Amygdala (tissue), 56 donors: ENCODE measurements at places on chromosomes 13 and 19.

DNA sequence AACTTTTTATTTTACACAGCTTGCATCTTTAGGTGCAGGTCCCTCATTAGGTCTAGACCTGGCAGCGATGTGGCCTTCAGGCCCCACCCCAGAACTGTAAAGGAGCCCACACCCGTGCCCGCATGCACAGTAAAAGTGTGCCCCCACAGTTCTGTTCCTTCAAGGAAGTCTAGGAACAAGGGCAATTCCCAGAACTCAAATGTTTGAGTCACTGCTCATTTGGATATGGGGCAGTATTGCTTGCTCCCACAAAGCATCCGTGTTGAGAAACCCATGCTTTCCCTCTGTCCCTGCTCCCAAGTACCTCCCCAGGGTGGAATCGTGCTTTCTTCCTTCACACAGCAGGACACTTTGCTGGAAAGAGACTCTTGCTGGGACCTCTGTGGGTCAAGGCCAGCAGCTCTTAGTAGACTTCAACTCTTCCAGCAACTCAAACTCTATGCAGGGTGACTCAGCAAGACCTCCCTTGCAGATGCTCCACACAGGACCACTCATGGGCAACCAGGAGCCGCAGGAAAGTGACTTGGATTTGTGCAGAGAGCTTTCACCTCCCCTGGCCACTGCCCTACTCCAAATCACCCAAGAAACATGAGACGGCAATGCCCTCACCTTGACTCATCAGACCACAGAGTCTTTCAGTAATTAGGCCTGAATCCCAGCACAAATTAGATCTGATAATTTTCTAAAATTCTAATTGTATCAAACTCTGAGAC lies 12.3 kb downstream of the SLC7A1 start:
- no peak for DNase-seq

DNA sequence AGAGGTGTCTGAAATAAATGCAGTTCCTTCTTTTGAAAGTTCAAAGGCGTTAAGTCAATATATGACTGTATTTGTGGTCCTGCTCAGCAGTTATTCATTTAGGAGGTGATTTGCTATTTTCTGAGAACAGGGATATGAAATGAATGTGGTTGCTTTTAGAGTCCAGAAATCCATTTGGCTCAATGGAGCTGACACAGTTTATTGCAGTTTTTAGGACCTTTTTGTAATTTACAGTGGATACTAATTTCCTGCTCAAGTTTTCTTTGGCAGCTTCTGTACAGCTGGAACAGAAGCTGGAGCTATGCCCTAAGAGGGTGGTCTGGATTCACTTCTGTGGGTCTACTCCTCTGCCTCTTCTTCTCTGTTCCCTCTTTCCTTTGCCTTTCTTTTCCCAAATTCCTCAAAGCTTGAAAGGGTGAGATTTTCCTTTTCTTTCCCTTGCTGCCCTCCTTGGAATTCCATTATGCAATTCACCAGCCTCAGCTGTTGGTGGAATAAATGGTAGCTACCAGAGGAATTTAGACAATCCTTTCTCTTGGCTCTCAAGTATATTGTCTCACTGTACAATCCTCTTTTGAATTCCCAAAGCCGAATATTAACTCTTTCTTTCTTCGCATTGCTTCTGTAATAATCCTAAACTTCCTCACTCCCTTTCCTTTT lies 39.9 kb downstream of the ITGBL1 start:
- no peak for DNase-seq

DNA sequence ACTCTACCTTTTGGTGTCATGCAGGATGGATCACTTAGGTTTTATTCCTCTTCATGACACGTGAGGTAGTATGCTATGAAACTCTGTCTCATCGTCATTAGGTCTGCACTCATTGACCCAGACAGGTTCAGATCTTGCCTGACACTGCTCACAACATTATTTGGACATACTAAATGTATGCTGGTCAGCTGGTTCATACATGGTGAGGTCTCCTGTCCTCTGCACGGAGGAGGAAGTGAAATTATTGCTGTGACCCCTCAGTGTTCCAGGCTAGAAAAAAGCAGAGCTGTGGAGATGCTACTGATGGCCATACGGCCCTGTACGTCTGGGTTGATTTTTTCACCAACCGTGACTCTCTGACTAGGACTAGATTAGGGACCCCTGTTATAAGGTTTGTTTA lies 35.8 kb downstream of the LATS2 start:
- DNase-seq, result no peak

DNA sequence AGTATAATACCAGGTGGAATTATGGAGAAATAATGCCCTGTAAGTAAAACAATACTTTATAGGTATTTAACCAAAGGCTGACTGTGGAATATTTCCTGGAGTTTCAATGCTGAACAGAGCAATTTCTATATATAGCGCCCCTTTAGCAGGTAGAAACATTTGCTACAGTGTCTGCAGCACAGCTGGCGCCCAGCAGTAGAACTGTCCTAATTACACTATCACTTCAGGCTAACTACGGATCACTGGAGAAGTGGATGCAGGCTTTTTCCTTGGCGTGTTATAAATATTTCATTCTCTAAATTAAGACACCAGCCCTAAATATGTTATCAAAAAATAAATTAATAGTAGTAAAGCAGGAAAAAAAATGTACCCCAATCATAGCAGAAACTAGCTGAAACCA lies 3.1 kb downstream of the SHISA2 start:
- DNase-seq, result no peak

DNA sequence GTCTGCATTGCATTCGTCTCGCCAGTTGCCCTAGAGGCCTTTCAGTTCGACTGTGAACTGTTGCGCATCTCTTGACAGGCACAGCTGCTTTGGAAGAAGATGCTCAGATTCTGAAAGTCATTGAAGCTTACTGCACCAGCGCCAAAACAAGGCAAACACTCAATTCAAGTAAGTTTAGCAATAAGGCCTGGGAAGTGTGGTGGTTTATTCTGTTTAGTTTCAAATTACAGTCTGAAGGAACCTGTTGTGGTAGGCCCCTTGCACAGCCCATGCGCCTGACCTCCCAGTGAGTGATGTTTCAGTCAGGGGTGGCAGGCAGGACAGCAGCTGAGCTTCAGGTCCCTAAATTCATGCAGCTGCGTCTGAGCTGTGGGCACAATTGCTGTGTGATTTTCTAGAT lies 32.2 kb upstream of the TEX29 start:
- DNase-seq, result no peak

DNA sequence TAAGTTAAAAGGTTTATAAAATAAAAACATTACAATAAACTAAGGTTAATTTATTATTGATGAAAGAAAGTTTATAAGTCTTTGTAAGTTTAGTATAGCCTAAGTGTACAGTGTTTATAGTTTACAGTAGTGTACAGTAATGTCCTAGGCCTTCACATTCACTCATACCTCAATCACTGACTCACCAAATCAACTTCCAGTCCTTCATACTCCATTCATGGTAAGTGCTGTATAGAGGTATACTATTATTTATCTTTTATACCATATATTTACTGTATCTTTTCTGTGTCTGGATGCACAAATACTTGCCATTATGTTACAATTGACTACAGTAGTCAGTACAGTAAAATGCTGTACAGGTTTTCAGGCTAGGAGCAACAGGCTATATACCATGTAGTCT lies 490.0 kb downstream of the GPC6 start:
- no peak for DNase-seq

GRCh38 chr19:48591021-48591420 lies 15.5 kb upstream of the SPACA4 start:
- DNase-seq, result no peak

- no peak for DNase-seq
These were observed 413.5 kb upstream of the HTR2A start for GRCh38 chr13:47310401-47310800.

DNA sequence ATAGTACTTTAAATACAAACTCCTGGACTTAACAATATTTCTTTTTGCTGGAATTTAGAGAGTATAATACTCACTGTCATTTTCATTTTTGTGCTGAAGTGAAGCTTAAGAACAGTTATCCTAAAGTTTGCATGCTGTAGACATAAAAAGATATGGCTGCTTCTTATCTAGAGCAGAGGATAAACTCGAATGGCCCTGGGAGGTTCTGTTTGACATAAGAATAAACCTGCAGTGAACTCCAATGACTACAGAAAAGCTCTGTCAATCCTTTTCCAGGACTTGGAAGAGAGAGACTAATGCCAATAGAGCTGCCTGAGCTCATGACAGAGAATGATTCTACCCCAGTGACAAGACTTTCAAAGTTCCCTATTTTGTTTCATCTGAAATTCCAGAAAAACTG lies 1017.8 kb upstream of the MIR17HG start:
- no peak for DNase-seq

- DNase-seq, result peak; percentile 58
These were observed 15.1 kb downstream of the CC2D1A start for GRCh38 chr19:13920940-13921747.

GRCh38 chr13:67238277-67238859 lies 8.2 kb upstream of the PCDH9 start:
- DNase-seq, result no peak

GRCh38 chr19:41430922-41431321 lies 3.7 kb upstream of the B3GNT8 start:
- no peak for DNase-seq

GRCh38 chr13:73220966-73221720 lies 162.3 kb downstream of the KLF5 start:
- no peak for DNase-seq

DNA sequence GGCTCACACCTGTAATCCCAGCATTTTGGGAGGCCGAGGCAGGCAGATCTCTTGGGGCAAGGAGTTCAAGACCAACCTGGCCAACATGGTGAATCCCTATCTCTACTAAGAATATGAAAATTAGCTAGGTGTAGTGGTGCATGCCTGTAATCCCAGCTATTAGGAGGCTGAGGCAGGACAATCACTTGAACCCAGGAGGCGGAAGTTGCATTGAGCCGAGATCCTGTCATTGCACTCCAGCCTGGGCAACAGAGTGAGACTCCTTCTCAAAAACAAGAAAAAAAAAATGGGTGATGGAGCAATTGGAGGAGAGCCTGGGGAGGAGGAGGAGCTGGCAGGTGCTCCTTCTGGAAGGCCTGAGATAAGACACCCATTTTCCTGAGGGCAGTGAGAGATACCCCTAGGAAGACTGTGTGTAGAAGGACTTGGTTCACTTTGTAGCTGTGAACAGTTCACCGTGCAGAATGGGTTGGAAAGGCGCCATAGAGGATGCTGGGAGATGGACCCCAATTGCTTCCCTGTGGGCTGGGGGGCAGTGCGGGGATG lies 8.7 kb upstream of the CARM1 start:
- DNase-seq, result no peak

DNA sequence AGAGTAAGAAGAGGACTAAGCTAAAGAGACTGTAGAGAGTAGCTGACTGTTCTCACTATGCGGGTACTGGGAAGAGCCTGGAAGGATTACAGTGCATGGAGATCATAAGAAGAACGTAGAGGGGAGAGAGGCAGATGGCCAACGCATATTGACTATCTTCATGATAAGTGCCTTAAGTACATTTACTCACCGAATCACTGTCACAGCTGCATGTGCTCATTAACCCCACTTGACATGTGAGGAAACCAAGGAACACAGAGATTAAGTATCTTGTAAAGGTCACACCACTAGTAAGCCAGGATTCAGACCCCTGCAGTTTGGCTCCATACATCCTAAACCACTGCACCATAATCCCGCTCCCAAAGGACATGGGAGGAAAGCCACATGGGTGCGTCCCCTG lies 34.1 kb downstream of the SMAD9 start:
- DNase-seq, result no peak

DNA sequence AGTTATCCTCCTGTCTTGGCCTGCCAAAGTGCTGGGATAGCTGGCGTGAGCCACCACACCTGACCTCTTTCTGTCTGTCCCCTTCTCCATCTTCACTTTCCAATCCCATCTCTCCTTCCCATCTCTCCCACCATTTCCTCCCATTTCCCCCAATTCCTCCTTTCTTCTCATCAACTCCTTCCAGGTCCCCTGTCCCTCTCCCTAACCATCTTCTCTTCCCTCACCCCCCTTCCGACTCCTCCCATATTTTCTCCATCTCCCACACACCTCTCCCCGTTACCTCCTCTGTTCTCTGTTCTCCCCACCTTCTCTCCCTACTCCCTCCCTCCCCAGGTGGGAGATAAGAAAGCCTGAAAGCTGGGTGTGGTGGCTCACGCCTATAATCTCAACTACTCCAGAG lies 40.6 kb downstream of the KEAP1 start:
- no peak for DNase-seq

DNA sequence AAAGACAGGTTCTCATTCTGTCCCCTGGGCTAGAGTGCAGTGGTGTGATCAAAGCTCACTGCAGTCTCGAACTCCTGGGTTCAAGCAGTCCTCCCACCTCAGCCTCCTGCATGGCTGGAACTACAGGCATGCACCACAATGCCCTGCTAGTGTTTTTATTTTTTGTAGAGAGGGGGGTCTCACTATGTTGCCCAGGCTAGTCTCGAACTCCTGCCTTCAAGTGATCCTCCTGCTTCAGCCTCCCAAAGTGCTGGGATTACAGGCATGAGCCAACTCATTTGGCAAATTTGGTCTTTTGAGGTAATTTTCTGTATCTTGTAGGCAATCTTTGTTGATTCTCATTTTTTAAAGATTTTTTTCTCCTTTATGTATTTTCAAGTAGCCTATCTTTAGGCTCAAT lies 205.7 kb downstream of the ZIC5 start:
- DNase-seq, result no peak

GRCh38 chr19:35352448-35353304 lies 5.0 kb downstream of the FFAR1 start:
- peak; percentile 62 for DNase-seq

DNA sequence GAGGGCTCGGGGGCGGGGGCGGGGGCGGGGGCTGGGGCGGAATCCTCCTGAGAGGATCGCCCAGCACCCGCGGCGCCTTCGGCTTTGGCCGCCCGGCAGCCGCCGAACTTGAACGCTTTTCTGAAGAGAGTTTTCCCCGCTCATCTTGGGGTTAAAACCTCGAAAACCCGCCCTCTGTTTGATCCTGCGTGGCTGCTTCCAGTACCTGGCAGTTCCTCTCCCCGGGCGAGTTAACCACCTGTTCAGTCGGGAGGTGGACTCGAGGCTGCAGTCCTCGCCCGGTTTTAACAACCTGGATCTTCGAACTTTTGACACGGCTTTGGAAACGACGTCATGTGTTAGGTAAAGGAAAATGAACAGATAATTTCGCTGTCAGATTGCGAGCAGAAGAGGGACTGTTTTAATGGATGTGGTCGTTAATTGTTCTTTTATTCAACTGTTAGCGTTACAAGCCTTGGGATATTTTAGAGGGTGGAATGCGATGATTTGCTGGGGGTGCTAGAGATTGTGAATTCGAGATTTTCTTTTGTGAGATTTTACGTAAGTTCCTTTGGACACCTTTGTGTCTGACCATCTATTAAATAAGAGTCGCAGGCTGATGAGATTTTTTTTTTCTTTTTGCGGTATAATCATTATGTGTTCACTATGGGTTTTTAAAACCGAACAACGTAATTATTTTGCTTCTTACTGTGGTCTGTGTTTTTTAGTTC lies 1.0 kb downstream of the FNDC3A start:
- DNase-seq, result no peak

- no peak for DNase-seq
These were observed 541.4 kb downstream of the GPC6 start for GRCh38 chr13:93767917-93768409.

- DNase-seq, result peak; percentile 15
These were observed 1.0 kb downstream of the GPR108 start for GRCh38 chr19:6736169-6736916.

- DNase-seq, result no peak
These were observed 19.5 kb downstream of the CPT1C start for GRCh38 chr19:49710372-49710951.
